ENCODE measurements at places on chromosomes 3 and 15.

DNA sequence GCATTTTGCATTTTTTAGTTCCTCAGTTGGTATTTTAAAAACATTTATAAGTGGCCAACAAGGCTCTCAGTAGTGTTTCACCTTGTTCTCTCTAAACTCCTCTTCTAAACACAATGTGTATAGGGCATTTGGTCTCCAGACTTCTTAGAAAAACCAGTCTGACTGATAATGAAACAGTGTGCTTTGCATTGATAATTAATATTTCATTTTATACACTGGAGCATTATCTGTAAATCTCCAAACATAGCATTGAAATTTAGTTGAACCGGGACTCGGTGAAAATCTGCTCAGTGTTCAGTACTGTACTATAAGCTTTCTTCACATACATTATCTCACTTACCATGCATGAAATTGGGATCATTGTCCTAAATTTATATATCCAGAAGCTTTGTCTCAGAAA, 53.6 kb downstream of the SETD5 start:
- no peak for DNase-seq

DNA sequence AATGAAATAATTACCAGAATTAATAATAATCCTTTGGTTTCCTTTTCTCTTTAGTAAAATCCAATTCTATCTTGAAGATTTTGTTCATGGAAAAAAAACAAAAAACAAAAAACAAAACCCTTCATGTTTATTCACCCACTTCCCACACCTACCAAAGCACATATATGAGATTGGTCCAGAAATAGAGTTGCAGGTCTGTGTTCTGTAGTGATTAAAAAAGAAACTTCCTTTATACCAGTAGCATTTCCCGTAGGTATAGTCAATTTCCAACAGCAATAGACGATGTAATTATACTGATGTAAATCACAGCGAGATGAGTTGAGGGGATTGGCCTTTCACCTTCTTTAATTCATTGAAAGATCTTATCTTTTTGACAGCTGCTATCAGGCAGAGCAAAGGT, 194.6 kb downstream of the SOX2 start:
- DNase-seq: no peak

- no peak for DNase-seq
Observed at GRCh38 chr15:46735115-46735514, 982.2 kb upstream of the SEMA6D start.

- DNase-seq: no peak
Observed at GRCh38 chr3:54577313-54577712, 350.5 kb downstream of the LRTM1 start.

DNA sequence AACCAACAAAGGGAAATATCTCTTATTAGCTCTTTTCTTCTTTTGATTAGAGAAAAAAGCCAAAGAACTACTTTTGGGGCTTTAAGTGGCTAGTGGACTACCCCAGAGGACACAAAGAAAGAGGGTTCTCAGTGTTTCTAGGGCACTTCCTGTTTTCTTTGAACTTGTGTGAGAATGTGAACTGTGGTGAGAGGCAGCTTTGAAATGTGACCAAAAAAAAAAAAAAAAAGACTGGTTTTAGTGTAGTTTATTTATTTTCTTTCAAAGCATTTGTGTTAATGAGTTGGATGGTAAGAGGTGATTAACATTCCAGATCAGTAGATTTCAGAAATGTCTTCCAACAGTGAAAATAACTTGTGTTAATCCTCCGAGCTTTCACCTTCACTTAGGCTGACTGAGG, 32.4 kb downstream of the SELENOT start:
- no peak for DNase-seq

GRCh38 chr15:48617619-48618018, 27.9 kb downstream of the FBN1 start:
- no peak for DNase-seq

DNA sequence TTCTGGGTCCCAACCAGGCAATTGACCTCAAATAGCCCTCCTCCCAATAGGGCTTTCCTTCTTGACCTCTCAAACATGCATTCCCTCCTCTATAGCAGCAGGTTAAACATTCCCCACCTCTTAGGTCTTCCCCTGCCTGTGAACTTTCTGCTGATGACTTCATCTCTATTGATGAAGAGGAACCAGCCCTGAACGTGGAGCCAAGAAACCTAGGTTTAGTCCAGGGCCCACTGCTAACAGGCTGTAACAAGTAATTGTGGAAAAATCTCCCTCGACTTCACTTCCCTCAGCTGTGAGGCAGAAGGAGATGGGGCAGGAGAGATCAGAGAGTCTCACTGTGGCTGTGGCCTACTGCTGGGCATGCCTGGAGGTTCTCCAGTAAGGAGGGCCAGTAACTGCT, 24.7 kb downstream of the ILDR1 start:
- no peak for DNase-seq

DNA sequence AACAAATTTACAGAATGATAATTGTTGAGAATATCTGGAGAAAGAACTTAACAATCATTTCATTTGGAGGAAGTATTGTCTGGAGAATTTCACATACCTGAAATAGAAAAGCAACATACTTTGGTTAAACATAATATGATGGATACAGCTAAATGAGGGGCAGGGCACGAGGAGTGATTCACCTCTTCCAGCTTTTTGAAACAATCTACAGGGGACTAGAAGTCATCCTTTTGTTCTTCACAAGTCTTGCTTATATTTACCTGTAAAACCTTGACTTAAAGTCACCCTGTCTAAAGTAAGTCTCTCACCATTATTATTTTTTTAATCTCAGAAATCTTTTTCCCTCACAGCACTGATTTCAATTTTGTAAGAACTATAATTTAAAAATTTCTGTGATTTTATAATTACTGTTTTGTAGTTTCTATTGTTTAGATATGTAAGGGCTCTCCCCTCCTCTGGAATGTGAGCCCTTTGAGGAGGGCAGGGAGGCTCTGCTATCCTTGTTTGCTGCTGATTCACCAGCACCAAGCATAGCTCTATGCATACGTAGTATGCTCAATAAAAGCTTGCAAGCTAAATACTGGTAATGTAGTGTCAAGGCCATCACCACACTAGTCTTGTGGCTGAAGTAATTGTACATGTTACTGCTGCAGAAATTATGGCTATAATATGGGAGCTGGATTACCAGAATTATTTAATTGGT, 193.9 kb upstream of the THRB start:
- DNase-seq: no peak

DNA sequence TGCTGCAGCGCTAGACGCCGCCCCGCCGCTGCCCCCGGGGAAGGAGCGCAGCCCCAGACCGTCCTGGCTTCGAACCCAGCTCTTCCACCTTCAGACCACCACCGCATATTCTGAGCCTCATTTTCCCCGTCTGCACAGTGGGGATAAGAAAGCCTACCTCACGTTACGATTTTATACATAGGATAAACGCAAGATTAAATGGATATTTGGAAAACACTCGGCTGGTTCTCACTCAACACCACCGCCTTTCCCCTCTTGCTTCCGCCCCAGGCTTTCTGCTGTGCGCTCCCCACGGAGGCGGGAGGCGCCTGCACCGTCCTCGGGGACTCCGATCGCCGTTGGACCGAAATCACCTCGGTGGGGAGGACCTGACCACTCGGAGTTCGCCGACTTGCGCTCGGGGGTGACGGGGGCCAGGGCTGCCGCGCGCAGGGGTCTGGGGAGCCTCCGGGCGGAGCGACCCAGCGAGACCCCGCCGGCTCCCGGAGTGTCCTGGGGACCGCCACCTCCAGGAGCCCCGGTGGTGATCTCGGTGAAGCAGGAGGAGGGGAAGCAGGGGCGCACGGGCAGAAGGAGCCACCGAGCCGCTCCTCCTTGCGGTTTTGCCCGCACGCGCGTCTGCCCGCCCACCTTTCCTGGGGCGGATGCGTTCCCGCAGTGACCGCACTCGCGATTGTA, 4.0 kb downstream of the FBXL22 start:
- no peak for DNase-seq

- DNase-seq: no peak
Observed at GRCh38 chr15:92843814-92844213, 56.3 kb upstream of the CHD2 start.

- no peak for DNase-seq
Observed at GRCh38 chr3:93923006-93923405, 50.7 kb downstream of the PROS1 start.

DNA sequence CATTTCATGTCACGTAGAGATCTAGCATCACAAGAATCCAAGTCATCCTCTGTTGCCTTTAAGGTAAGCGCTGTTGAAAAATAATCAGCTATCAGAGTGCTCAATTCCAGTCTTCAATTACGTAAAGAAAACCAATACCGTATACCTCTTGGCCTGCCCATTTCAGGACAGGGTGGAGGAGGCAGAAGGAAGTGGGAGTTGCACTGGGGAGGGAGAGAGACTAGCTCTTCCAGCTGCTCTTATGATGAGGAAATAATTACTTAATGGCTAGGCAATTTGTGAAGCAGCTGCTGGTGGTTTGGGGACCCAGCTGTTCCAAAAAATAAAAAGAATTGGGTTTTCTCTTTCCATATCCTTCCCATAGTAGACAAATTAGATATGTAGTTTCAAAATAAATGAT, 365.8 kb upstream of the MCTP2 start:
- no peak for DNase-seq

DNA sequence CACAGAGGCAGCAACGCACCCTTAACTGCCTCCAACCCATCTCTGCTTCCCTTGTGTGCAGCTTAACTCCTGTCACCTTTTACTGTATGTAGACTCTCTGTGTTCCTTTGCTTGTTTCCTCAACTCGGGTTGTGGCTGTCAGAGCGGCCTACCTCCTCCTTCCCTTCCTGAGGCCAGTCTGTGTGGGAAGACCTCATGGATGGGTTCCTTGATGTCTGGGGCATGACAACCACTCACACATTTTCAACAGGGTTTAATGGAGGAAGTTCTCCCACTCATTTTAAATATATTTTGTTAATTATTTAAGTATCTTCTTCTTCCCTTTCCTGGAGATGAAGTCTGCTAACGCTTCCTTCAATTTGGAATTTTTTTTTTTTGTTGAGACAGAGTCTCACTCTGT, 1.8 kb upstream of the CSPG5 start:
- DNase-seq: no peak

DNA sequence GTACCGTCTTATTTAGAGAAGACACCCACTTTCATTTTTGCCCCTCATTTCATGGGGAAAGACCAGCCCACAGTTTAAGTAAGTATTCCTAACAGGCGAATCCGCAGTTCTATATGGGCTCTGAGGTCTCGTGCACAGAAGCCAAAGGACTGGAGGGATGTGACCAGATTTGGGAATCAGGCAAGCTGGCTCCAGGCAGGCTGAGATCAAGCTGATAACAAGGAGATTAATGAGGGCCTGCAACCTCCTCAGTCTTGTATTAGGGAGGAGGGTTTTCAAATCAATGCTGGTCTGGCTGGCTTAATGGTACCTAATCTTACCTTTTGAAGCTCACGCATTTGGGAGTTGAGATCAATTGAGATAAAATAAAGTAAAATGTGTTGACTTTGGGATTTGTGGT, 15.3 kb downstream of the ST8SIA2 start:
- DNase-seq: no peak

- no peak for DNase-seq
Observed at GRCh38 chr3:66629150-66629981, 128.5 kb upstream of the LRIG1 start.

- DNase-seq: no peak
Observed at GRCh38 chr15:86060674-86061073, 19.0 kb upstream of the AGBL1 start.

- no peak for DNase-seq
Observed at GRCh38 chr15:88322461-88322860, 65.9 kb upstream of the NTRK3 start.

GRCh38 chr3:148068466-148068865, 629.2 kb upstream of the AGTR1 start:
- DNase-seq: no peak

- no peak for DNase-seq
Observed at GRCh38 chr15:85350395-85350794, 30.0 kb upstream of the AKAP13 start.

- DNase-seq: no peak
Observed at GRCh38 chr15:70264014-70264582, 166.4 kb upstream of the TLE3 start.

- no peak for DNase-seq
Observed at GRCh38 chr15:31236184-31237042, 90.2 kb upstream of the KLF13 start.

DNA sequence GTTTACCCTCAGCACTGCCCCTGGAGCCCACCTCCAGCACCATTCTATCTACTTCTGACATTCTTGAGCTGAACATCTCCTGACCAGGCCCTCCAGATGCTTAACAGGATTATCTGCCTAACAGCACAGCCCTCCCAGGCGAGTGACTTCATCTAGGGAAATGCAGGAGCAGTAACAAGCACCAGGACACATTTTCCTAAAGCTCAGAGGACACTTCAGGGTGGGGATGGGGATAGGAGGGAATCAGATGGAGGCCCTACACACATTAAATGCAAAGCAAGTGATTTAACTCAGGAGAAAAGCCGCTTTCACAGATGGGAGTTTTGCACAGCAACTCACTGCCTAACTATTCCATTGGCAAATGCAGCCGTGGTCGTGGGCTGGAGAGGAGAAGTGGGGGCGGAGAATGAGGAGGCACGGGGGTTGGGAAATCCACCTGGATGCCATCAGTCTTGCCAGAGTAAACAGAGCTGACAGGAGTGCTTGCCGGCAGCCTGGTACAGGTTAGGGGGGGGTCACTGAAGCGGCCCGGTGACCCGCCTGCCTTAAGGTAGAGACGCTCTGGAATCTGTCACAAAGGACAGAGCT, 21.3 kb upstream of the BNC1 start:
- DNase-seq: no peak

DNA sequence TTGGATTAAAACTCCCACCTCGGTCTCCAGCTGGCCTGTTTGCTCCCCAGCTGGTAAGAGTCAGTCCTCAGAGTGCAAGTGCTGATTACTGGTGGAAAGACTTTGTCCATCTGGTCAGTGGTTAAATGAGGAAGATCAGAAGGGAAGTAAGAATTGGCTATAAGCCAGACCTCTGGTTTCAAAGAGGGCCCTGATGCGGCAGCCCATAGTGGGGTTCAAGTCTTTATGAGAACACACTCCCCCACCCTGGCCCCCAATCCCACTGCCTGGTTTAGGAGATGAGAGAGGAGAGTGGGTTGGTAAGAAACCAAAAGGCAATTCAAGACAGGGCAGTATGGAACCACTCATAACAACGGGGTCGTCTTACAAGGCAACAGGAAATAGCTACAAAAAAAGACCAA, 65.0 kb downstream of the FRMD4B start:
- no peak for DNase-seq

- DNase-seq: no peak
Observed at GRCh38 chr15:99878835-99879234, 145.6 kb upstream of the LYSMD4 start.

Measured in activated T-helper 1 cell treated with anti-CD3 and anti-CD28 coated beads, Interleukin-2, amount 50 U/mL, for 16 hours (primary cell).